KBM-7 (cell line): ENCODE measurements at places on chromosomes 12 and 14.

- DNase-seq, result peak; percentile 51
Observed at GRCh38 chr12:14981049-14981448, 8.2 kb downstream of the PDE6H start.

GRCh38 chr12:109762071-109762672 lies 48.5 kb downstream of the FAM222A start:
- DNase-seq, result no peak

DNA sequence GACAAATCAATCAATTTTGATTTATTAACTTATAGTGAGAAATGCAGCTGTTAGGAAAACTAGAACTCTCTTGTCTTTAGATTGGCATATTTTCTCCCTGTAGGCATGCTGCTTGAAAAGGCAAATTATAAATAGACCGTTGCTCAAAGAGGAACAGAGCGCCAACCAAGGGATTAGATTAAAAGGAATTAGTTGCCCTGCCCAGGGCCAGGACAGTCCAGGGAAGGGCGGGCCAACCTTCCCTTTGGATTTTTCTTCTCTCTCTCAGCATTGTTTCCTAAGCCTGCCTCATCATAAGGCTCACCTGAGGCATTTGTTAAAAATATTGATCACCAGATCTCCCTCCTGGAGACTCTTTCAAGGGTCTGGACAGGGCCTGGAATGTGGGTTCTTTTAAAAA lies 8.6 kb downstream of the CIPC start:
- DNase-seq, result no peak

DNA sequence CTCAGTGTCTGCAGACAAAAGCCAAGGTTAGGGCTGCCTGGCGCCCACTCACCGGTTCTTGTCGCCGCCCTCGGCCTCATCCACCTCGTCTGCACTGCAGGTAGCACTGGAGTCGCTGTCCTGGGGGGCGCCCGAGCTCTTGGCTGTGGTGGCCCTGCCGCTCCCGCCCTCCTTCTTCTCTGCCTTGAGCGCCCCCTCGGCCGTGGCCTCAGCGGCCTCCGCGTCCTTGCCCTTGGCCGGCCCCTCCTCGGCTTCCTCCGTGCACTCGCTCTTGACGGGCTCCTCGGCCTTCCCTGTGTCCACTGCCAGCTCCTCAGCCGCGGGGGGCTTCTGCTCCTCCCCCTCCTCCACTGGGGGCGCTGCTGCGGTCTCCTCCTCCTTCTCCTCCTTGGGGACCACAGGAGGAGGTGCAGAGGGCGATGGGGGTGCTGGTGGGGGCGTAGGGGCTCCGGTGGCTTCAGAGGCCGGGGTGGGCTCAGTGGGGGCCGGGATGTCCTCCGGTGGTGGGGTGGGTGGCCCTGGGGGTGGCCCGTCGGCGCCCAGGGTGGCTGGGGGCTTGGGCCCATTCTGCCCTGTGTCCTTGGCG lies 77.2 kb downstream of the RFLNA start:
- no peak for DNase-seq

DNA sequence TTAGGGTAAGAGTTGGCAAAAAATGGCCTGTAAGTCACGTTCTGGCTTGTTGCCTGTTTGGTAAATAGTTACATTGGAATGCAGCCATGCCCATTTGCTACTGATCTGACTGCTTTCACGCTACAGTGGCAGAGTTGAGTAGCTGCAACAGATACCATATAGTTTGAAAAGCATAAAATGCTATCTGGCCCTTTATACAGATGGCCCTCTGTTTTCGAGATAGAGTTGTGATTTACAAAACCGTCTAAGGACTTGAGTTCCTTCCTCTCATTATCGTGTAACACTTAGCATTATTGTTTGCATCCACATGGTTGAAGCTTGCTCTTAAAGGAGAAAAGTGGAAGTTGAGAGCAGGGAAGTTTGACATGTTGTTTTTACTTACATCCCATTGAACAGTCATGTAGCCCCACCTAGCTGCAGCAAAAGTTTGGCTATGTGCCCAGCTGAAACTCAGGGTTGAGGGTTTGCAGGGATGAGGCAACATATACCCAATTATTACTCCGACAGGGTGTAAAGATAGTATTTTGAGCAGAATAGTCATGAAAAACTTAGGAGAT lies 11.3 kb upstream of the SCFD1 start:
- peak; percentile 89 for DNase-seq

- no peak for DNase-seq
Observed at GRCh38 chr14:104693482-104694431, 4.3 kb downstream of the INF2 start.

DNA sequence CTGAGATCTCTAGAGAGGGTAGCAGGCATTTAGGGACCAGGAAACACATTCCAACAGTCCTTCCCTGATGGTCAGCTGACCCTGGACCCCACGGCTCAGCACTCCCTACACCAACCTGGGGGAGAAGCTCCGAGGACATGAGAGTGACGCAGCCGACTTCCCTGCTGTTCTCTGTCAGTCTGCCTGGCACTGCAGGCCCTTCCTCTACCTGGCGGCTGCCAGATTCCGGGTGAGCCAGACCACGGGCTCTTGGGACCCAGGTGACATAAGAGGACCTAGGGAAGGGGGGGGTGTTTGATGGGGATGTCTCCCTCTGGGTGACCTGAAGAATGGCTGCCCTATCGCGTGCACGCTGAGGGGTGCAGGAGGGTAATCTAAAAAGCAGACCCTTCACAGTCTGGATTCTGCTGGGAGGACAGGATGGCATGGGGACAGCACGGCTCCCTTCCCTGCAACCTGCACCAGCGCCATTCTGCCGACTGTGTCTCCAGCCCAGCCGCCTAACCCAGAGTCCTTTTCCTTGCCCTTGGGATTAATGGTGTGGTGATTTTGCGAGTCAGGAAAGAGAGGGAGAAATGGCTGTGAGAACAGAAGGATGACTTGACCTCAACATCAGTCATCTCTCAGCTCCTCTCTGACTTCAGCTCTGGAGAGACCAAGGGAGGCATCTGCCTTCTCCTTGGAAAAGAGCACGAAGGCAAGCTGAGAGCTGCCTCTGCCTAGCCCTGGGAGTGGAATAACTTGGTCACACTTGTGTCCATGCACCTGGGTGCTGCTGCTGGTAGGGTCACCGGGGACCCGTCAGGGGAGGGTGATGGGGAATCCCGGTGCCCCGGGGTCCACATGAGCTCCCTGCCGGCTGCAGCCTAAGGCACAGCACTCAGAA lies 158.5 kb downstream of the CALM1 start:
- DNase-seq, result no peak

- peak; percentile 55 for DNase-seq
Observed at GRCh38 chr12:29160230-29160629, 11.2 kb downstream of the FAR2 start.

GRCh38 chr14:96987086-96987474 lies 189.9 kb downstream of the VRK1 start:
- peak; percentile 29 for DNase-seq

DNA sequence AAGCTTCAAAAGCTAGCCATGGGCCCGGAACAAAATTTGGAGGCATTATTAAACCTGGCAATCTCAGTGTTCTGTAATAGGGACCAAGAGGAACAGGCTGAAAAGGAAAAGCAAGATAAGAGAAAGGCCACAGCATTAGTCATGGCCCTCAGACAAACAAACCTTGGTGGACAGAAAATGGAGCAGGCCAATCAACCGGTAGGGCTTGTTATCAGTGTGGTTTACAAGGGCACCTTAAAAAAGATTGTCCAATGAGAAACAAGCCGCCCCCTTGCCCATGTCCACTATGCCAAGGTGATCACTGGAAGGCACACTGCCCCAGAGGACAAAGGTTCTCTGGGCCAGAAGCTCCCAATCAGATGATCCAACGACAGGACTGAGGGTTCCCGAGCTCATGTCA lies 653.9 kb upstream of the TMEM132C start:
- no peak for DNase-seq
